ENCODE measurements at places on chromosomes 13 and 19.

- DNase-seq: no peak
These were observed 23.4 kb downstream of the DPRX start for GRCh38 chr19:53655042-53655665.

GRCh38 chr19:482186-483041 is 13.9 kb upstream of the MADCAM1 start:
- DNase-seq: no peak

GRCh38 chr13:40480915-40481516 is 185.4 kb downstream of the FOXO1 start:
- DNase-seq: no peak

GRCh38 chr19:35069696-35070095 is 28.2 kb downstream of the HPN start:
- no peak for DNase-seq

- no peak for DNase-seq
These were observed 139.6 kb downstream of the RXFP2 start for GRCh38 chr13:31878955-31879354.

DNA sequence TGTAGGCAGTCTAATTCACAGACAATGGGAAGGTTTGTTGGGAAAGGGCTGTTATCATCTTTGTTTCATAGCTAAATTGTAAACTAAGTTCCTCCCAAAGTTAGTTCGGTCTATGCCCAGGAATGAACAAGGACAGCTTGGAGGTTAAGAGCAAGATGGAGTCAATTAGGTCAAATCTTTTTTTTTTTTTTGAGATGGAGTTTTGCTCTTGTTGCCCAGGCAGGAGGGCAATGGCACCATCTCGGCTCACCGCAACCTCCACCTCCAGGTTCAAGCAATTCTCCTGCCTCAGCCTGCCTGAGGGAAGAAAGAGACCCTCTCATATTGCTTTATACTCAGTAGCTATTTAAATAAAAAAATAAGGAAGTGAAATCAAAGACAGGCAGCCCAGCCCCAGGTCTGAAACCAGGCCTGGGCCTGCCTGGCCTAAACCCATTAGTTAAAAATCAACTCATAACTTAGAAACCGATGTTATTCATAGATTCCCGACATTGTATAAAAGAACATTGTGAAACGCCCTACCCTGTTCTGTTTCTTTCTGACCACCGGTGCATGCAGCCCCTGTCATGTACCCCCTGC is 297.4 kb upstream of the SGCG start:
- no peak for DNase-seq

DNA sequence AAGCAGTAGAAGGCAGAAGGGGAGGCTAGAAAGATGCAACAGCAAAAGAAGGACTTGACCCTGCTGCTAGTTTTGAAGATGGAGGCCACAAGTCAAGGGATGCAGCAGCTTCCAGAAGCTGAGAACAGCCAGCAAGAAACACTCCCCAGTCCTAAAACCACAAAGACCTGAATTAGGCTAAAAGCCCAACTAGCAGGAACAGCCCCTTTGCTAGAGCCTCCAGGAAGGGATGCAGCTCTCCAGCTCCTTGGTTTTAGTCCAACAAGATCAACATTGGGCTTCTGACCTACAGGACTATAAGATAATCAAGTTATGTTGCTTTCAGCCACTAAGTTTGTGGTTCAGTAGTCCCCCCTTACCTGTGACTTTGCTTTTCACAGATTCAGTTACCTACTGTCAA is 10.5 kb upstream of the LATS2 start:
- no peak for DNase-seq

- DNase-seq: no peak
These were observed 4.4 kb downstream of the CCDC61 start for GRCh38 chr19:45999653-46000121.

GRCh38 chr19:15331419-15332310 is 674 bp downstream of the BRD4 start:
- DNase-seq: no peak

DNA sequence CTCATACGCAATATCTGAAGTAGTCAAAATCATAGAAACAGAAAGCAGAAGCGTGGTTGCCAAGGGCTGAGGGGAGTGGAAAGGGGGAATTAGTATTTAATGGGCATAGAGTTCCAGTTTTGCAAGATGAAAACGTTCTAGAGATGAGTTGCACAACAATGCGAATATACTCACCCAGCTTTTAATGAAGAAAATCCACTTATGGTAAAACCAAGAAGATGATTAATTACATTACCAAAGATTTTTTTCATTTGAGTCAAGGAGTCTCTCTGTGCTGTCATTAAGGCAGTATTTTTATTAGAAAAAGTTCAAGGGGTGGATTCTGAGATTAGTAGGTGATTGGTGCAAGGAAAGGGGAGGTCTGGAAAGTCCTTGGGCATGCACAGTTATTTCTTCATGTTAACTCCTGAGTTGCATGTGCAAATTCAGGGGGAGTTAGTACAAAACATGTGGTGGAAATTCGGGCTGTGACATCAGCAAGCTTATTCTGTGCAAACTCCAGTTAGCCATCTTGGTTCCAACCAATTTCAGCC is 6.9 kb upstream of the CBY2 start:
- DNase-seq: peak; percentile 52

DNA sequence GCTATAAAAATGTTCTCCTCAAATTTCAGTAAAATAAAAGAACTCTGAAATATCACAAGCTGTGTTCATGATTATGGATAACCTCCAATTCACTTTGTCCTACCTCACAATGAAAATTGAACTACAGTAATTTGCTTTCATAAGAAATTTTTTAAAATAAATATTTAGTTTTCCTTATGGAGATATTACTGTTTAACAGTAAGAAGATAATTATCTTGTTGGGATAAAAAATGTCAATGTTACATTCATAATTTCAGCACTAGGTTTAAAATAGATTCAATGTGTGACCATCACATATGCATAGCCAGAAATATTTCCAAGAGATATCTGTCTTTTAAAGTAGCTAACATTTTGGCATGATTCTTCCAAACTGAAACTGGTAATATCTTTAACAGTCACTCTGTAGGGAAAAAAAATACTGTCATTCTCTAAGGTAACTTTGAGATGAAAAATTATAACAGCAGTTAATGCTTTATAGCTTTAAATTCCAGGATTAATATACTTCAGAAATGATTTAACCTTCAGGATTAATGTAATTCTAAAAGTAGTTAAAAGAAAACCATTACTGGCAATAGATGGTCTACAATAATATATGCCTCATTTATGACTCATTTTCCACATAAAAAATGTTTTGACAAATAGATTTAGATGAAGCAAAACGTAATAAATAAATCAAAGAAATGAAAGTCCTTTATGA is 91.3 kb downstream of the SPRY2 start:
- DNase-seq: no peak

DNA sequence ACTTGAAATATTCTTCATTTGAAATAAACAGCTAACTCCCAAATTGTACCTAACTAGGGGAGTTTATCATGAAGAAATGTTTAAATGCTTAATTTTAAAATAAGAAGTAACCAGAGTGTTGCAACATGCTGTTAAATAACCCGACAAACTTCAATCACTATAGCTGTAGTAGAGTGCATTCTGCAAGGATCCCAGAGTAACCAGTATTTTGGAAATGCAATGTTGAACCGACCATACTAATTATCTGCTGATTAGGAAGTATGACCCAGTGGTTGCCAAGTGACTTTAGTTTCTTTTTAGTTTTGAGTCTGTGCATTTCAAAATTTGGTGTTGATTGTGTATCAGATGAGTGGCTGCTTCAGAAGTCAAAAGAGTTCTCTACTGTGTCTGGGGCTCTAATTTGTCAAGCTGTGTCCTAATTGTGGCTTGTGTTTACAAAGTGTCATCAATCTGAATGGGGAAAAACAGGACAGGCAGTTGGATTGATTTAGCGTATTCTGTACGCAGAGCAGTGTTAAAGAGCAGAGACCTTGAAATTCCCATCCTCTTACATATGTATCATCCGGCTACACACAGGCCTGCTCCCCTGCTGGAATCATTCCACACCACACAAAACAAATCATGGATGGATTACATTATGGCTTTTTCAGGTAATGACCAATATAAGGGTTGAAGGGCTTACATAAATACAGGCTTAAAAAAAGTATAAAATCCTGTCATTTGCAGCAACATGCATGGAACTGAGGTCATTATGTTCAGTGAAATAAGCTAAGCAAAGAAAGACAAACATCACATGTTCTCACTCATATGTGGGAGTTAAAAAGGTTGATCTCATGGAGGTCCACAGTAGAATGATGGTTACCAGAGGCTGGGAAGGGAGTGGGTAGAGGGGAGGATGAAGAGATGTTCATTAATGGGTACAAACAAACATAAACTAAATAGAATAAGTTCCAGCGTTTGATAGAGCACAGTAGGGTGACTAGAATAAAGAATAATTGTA is 351.5 kb downstream of the KLF12 start:
- DNase-seq: no peak

- no peak for DNase-seq
These were observed 32.2 kb upstream of the WDFY2 start for GRCh38 chr13:51552027-51552426.

GRCh38 chr13:47875201-47875600 is 125.9 kb downstream of the SUCLA2 start:
- no peak for DNase-seq

DNA sequence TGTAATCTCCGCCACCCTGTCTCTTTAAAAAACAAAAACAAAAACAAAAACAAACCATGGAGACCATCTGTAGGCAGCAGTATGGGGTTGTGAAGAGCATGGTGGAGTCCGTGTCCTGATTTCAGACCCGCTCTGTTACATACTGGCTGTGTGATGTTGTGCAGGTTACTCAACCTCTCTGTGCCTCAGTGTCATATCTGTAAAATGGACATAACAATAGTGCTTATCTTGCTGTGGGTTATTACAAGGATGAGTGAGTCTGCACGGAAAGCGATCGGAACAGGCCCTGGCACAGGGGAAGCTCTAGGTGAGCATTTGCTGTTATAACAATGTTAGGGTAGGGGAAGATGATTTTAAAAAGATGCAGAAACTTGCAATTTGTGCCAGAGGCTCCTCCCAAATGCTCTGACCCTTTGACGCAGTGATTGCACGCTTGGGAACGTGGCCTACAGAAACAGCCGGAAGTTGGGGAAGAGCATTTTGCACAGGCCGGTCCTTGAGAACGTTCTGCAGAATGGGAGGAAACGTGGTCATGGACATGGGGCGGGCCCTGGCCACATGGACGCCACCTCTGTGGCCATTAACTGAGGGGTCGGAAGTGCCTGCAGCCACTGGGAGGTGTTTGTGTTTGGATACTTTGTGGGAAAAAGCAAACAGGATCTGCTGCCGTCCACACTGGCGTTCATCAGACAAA is 15.7 kb upstream of the SELENOW start:
- no peak for DNase-seq

- DNase-seq: peak; percentile 90
These were observed 5.7 kb upstream of the NFIC start for GRCh38 chr19:3360421-3361383.

DNA sequence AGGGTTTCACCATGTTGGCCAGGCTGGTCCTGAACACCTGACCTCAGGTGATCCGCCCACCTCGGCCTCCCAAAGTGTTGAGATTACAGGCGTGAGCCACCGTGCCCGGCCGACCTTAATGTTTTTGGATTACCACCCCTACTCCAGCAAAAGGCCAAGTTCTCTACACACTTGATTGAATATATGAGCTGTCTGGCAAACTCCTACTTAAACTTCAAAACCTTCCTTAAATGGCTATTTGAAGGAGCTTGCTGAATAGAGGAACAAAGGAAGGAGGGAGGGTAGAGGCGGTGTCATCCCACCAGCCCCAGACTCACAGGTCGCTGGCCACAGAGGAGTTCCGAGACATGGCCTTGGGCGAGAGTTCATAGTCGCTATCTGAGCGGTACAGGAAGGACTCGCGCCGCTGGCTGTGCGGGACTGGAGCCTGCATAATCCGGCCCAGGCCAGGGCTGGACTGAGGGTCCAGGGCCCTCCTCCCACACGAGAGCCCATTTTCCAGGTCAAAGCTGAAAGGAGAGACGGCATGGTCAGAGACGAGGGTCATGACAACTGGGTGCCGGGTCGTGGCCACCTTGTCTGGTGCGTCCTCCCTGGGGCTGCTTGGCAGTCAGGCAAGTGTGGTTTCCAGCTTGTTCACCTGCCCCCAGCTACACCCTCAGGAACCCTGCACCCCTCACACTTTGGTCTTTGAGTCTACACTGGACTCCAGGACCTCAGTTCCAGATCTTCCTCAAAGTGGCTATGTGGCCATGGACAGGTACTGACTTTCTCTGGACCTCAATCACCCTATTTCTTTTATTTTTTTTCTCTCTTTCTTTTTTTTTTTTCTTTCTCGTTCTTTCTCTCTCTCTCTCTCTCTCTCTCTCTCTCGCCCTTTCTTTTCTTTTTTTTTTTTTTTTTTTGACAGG is 4.2 kb downstream of the PDE4C start:
- DNase-seq: no peak

DNA sequence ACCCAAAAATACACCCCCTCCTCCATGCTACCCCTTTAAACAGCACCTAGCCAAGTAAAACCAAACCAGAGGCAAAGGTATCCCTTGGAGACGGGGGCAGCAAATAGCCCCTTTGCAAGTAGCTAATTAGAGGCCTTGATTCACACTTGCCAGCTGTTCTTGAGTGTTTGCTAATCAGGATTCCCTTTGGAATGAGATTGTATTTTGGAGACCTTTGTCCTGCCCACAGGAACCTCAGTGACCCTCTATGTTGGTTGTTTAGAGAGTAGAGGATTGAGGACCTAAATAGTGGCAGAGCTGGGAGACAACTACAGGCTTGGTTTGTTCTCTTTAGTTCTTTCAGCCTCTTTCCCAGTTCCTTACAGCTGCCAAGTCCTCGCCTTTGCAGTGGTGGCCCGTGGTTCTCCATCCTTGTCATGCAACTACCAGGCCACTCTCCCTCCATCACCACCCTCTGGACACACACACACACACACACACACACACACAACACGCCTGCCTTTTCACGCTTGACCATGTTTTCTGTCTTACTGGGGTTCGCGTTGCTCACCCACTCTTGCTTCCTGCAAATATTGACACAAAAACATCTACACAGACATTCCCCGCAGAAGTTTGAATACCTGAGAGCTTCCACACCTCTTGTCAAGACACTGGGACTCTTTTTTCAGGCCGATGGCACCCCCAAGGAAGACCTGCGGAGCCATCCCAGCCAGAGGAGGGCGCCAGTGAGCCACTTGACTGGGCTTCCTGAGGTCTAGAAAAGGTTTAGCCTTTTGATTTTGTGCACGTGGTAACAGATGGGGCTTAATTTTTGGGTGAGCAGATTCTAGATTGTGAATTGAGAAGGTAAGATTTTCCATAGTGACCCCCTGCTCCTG is 80.0 kb upstream of the GPR183 start:
- DNase-seq: peak; percentile 74

All from vagina (tissue), 2 donors.